ENCODE measurements at places on chromosomes 1 and 21. TPM values are rescaled to one million over a fixed set of nuclear protein-coding genes. Genes with fewer than 3 reads are reported as not detected.

DNA sequence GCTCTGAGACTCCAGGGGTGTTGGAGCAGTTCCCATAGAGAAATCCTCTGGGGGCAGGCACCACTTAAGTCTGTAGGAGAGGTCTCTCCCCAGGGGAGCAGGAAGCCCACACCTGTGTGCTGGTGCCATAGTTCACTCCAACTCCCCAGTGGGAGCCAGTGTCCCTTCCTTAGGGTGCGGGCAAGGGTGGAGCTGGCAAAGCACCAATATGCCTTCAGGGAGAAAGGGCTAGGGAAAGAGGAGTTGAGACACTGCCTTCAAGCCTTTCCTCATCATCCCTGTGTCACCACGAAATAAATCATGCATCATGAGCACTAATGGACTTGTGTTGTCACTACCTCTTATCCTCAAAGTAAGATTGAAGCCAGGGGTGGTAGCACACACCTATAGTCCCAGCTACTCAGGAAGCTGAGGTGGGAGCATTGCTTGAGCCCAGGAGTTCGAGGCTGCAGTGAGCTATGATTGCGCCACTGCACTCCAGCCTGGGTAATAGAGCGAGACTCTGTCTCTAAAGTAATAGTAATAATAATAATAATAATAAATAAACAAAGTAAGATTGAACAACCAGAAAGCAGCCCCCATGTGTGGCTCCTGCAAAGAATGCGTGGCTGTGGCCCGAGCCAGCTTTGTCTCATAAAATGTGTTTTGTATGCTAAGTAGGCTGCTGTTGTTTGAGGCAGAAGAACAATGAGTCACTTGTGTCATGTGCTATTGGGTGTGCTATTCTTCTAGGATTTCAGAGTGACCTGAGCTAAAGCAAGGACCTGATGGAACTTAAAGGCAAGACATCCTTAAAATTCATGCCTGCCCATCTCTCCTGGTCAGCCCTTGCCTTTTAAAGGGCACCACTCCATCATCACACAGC lies 6.7 kb upstream of the TIE1 start:
- DNase-seq = peak; percentile 82

GRCh38 chr1:154751690-154752089 lies 118.4 kb downstream of the KCNN3 start:
- no peak for DNase-seq

DNA sequence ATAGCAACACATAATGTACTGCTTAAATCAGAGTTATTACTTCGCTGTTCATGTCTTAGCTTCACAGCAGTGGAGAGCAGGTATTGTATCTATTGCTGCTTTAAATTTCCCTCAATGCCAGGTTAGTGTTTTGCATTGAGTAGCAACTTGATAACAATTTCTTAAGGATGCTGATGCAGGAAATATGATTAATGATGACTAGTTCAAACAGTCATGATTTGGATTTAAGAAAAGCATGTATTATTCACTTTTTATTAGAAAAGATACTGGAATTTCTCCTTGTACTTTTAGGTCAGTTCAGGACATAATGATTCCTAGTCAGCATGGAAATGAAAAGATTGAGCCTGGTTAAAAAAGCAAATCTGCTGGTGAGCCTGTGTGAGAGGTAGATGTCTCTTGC lies 67.2 kb upstream of the ARHGAP29 start:
- DNase-seq = peak; percentile 50

- no peak for DNase-seq
Observed at GRCh38 chr1:31976401-31976800, 37.3 kb upstream of the KHDRBS1 start.

DNA sequence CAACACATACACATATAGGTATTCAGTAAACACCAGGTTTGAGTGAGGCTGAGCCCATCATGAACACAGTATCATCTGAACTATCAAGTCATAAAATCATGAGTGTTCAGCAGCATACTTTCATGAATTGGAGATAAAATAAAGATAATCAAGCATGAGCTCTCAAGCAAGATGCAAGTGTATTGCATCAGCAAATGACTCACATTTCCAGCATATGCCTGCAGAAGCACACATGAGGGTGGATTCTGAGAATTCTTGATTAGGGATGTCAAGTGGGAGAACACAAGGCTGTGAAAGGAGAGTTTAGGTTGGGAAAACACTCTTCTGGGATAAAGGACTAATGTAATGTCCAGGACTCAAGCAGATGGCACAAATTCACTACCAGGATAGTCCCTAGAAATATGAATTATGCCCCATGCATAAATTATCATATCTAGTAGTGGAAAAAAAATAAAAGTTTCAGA lies 299.2 kb downstream of the SRGAP2C start:
- no peak for DNase-seq

DNA sequence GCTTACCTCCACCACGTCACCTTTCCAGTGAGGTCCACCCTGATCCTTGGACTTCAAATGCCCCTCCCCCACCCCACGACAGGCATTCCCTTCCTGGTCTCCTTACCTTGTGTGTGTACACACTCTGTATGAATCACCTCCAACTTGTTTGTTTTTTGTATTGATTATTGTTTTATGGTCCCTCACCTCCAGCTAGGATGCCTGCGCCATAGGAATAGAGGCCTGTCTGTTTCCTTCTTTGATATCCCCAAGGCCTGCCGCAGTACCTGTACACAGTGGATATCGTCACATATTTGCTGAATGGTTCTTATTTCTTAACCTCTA lies 219.6 kb upstream of the POU3F1 start:
- DNase-seq = no peak

GRCh38 chr1:59025201-59025600 lies 241.4 kb upstream of the JUN start:
- DNase-seq = peak; percentile 75

DNA sequence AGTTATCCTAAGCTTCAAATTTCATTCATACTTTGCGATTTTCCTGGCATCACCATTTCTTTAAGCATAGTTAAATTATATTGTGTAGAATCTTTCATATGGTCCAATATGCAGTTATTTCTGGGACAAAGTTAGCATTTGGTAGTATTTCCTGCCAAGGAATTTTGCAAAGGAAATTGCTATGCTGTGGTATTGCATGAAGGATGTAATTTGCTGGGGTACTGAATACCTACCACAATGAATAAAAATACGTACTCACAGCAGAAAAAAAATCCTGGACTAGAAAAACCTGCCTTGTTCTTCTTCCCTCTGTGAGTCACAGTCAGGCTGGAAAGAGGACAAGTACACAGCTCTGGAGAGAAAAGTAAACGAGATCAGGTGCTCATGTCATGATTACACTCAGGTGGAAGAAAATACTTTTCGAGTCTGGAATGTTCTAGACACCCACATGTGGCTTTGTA lies 241.2 kb downstream of the PTBP2 start:
- DNase-seq = no peak

DNA sequence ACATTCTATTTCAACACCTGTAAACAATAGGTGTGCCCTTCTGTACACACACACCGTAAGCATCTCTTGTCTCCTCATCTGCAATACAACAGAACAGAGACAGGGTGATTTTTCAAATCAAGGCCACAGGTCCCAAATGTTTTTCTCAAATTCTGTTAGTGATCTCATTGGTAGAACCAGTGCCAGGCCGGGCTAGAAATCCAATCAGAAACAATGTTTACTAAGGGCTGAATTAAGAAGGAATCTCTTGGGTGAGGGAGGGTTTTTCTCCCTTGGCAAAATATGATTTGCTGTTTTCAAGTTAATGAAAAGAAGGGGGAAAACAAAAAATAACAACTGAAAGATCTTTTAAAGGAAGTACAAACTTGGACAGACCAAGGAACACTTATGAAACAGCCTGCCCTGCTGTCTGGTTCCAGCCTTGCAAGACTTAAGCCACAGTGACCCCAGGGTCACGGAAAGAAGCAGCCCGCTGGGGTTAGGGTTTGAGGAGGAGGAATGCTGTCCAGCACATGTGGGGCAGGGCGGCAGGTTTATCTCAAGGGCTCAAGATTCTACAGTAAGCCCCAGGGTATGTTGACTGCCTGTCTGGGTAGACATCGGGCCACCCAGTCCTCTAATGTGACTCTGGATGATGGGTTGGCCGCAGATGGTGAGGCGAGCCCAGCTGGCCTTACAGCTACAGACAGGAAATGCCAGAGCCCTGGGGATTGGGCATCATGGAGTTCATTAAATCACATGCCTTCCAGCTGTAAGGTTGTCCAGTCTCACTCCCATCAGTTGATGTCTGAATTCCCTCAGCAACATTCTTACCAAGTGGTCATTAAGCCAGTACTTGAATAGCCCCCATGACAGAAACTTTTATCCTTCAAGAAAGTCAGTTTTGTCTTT lies 73.3 kb upstream of the SLC44A3 start:
- DNase-seq = no peak

GRCh38 chr1:54460351-54460750 lies 54.2 kb upstream of the SSBP3 start:
- no peak for DNase-seq

DNA sequence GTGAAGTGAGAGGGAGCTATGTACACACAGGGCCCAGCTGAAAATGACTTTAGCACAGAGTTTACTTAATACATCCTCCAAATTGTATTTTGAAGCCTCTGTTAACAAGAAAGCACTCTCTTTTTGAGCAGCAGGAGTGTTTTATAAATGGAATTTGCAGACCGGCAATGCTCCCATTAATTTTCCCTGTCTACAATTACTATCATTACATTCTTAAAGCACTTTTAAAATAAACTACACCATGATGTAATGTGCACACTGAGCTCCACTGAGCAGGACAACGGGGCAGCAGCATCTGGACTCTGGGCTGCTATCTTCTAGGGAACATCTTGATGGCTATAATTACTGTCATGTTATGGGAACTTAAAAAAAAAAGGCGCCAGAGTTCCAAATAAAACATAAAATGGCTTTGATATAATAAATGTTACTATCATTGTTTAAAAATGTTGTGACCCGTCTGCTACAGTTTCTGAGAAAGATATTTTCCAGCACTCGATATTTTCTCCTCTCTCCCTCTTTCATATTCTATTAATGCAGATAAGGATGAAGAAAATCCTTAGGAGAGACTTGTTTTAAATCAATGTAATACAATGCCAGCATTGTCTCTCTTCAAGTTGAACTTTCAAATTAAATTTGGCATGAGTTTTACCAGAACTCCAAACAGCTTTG lies 150.9 kb downstream of the HLX start:
- no peak for DNase-seq

DNA sequence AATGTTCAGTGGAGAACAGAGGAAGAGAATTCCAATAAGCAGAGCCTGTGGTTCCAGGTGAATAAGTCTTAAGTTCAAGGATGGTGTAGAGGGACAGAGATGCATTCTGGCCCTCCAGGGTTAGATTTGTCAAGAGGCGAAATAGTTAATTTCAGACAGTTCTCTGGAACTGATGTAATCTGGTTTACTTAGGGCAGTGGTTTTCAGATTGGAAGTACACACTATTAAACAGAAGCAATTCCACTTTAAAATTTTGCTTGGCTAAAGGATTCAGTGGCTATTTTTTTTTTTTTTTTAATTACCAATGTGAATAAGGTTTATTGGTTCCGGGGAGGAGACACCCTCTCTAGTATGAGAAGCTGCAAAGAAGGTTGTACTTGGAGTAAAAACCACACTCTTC lies 25.3 kb upstream of the MYOCOS start:
- no peak for DNase-seq

GRCh38 chr1:72636631-72637030 lies 354.3 kb upstream of the NEGR1 start:
- DNase-seq = peak; percentile 80

DNA sequence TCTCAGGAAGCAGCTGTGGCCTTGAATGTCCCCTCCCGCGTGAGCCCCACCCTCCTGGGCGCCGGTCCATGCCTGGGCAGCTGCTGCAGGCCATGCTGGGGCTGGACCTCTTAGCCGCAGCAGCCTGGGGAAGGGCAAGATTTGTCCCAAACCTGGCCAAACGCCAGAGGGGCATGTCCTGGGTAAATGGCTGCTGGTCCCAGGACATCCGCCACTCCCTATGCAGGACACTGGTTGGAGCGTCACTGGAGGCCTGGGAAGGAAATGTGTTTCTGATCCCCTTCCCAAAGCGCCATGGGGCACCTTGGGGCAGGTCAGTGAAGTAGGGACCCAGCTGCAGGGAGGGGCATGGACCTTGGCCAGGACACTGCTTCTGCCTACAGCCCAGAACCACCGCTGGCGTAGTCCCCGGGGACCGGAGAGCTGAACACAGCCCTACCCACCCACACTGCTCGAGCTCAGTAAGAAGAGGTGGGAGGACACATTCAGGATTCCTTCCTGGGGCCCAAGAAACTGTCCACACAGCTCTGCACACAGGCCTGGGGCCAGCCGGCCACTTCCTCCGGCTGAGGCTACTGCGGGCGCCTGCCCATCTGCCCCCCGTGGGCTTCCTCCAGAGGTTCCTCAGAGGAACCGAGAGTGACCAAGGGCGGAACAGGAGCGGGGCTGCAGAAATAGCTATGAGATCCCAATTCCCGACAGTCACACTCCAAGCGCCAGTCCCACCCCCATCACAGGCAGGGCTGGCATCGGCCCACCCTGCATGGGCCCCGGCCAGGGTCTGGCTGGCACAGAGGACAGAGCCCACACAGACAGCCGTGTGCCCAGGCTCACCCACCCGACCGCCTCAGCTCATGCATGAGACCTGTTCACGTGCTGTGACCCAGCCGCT lies 10.8 kb upstream of the PLEKHG5 start:
- DNase-seq = peak; percentile 45

DNA sequence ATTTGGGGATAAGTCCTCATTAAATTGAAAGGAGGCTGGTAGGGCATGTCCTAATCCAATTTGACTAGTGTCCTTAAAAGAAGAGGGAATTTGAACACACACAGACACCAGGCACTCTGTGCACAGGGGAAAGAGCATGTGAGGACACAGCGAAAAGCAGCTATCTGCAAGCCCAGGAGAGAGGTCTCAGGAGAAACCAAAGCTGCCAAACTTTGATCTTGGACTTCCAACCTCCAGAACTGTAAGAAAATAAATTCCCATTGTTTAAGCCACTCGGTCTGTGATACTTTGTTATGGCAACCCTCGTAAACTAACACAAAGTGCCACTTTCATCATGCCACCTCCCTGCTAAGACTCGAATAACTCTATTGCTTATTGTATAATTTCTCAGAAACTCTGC lies 13.8 kb downstream of the PLA2G4A start:
- DNase-seq = no peak

DNA sequence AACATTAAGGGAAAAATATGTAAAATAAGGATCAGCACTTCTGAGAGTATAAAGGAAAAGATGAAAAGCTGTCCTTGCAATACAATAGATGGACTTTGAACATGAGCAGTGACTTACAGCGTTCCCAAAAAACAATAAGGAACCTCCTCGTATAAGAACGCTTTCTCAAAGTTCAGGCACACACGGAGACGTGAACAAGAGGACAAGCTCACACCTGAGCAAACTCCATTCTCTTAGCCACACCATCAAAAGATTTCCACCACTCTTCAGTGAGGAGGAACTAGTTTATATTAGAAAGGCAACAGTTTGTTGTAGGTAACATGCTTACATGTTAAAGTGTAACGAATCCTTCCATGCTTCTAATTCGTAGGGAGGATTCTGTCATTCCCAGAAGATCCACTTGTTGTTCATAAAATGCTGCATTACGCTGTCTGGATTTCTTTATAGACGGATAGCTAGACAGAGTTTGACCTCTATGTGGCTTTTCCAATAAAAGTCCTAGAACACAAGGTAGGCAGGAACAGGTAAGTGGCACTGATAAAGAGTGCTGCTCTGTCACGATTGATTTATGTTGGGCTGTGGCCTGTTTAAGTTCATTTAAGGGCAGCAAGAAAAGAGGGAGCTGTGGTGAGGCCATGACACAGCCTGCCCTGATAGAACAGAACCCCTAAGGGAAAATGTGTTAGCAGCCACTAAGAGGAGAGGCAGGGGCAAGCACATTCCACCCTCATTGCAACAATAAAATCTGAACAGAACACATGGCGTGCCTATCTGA lies 37.0 kb upstream of the ATP1A1 start:
- no peak for DNase-seq

KRTAP10-5 gene
- not detected for total RNA-seq

HES3 gene
- not detected for total RNA-seq

C1QB gene
- not detected for total RNA-seq

FCRL6 gene
- not detected for total RNA-seq

RHD gene
- not detected for total RNA-seq

KDF1 gene
- not detected for total RNA-seq
